ENCODE measurements at places on chromosomes 5 and 9. TPM values are rescaled to one million over a fixed set of nuclear protein-coding genes. Genes with fewer than 3 reads are reported as not detected.

Gene SLC36A3
- total RNA-seq = not detected

Gene GABRA1
- not detected for total RNA-seq

Gene PCDHGB4
- 3.1 TPM for total RNA-seq

Gene PSD2
- total RNA-seq = not detected

Gene TMEM174
- total RNA-seq = not detected

Gene PCDHGA12
- total RNA-seq = 8.2 TPM

Gene C9orf50
- total RNA-seq = not detected

Gene NFIB
- total RNA-seq = 0.85 TPM

GRCh38 chr5:82320966-82321365 is 42.8 kb upstream of the RPS23 start:
- H3K4me1 ChIP-seq = 0 out of 2 replicates have a peak, but pooled peaks cover 4% of the 10 kb centered on the region
- no peaks in the 10 kb centered on the region for H3K36me3 ChIP-seq
- no peak overlapping the region for H3K27ac ChIP-seq
- peak; percentile 8 for DNase-seq
- peaks cover 5% of the 10 kb centered on the region for H3K27me3 ChIP-seq
- no peak overlapping the region for H3K4me3 ChIP-seq

DNA sequence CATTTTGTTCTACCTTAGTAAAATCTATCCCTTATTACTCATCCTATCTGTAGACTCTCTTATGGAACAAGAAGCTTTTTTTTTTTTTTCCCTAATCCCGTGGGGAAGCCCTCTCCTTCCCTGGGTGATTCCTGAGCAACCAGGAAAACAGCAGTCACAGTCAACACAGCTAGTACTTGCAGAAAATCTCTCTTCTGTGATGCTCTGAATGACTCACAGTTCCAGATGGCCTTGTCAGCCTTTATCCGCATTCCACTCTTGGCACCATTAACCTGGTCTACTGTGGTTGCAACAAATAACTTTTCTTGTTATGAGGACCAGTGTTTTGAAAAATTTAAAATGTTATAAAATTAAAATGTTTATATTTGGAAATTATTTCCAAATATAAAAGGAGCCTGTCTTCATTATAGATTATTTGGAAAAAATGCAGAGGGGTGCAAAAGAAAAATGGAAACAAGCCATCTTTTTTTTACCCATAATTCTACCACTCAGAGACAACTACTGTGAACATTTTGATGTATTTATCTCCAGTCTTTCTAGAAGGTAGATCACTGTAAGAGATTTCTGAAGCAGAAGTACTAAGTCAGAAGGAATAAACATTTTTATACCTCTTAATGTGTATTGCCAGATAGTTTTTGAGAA is 486.7 kb downstream of the RAB3C start:
- no peak overlapping the region for H3K4me3 ChIP-seq
- H3K27me3 ChIP-seq = peaks cover 1% of the 10 kb centered on the region
- peak; percentile 89 for DNase-seq
- peak overlapping the region; percentile 80 for H3K27ac ChIP-seq

DNA sequence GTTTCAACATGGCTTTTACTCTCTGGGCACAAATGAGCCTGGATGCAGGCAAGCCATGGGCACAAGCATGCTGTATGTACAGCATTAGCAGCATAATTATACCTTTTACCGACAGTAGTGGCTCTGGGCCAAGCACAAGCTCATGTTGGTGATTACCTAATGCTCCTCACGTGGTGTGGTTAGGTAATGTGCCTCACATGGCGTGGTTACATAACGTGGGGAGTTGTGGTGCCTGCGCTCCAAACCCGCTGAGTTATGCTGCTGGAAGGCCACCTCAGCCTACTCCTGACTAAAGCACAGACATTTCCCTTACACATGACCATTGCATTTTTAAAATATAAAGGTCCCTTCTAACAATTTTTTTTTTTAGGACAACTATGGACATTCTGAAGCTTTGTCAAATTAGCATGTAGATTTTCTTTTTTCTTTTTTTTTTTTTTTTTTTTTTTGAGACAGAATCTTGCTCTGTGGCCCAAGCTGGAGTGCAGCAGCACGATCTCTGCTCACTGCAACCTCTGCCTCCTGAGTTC is 794.0 kb downstream of the EFNA5 start:
- DNase-seq = no peak
- H3K27me3 ChIP-seq = peaks cover 2% of the 10 kb centered on the region
- H3K36me3 ChIP-seq = no peaks in the 10 kb centered on the region

DNA sequence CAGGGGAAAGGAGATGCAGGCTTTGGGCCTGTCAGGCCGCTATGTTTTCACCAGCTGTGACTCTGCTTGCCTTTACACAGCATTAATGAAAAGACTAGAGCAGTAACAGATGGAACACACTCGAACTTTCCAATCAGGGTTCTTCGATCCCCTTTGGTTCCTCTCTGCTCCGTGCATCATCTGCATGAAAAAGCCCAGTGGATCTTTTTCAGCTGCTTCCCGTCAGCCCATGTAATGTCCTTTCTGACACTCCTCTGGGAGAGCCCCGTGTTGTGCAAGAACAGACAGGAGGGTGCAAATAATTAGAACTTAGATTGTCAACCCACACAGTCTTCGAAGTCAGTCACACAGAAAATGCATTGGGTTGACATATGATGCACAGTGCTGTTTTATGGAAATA is 448.9 kb upstream of the ZNF462 start:
- no peak for DNase-seq
- H3K36me3 ChIP-seq = no peaks in the 10 kb centered on the region
- H3K4me1 ChIP-seq = no peaks in the 10 kb centered on the region
- H3K27ac ChIP-seq = no peak overlapping the region

GRCh38 chr9:128206916-128207910 is 4.0 kb downstream of the DNM1 start:
- H3K4me1 ChIP-seq = peaks cover 46% of the 10 kb centered on the region
- no peak overlapping the region for H3K27ac ChIP-seq
- no peak overlapping the region for H3K4me3 ChIP-seq
- no peaks in the 10 kb centered on the region for H3K27me3 ChIP-seq
- DNase-seq = no peak

DNA sequence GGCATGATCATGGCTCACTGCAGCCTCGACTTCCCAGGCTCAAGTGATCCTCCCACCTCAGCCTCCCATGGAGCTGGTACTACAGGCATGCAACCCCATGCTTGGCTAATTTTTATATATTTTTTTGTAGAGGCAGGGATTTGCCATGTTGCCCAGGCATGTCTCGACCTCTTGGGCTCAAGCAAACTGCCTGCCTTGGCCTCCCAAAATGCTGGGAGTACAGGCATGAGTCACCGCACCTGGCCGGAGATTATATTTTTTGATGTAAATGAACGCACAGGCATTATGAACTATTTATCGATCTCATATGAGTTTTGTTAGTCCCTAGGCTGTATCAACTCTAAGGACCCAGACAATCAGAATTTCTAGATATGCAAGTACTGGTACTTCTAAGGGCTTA is 25.5 kb upstream of the CEP120 start:
- no peak overlapping the region for H3K4me3 ChIP-seq
- peaks cover 2% of the 10 kb centered on the region for H3K27me3 ChIP-seq
- H3K4me1 ChIP-seq = no peaks in the 10 kb centered on the region
- no peak overlapping the region for H3K27ac ChIP-seq
- H3K36me3 ChIP-seq = no peaks in the 10 kb centered on the region
- DNase-seq = no peak

DNA sequence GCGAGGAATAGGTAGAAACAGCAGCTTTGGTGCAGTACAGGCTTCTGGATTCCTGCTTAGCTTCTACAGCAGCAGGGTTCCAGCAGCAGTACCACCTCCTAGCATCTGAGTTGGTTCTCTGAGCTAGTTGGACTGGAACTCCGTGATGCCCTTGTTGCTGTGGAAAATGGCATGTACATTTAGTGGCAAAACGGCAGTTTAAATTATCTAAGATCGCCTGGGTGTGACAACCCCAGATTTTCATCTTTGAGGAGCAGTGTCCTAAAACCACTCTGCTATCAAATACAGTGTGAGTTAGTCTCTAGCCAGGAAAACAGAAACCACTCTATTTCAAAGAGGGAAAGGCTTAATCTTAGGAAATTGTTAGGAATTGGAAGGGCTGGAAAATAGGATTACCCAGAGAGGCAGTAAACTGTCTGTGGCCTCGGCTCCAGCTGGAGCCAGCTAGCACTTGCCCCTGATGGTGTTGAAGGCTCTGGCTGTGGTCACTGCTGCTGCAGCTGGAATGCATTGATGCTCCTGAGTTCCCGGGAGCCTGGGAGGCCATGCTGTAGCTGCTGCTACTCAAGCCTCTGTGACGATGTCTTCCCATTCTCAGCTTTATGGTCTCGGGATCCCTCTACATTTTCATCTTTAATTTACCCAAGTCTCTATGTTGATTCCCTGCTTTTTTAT is 29.4 kb downstream of the RAD23B start:
- no peaks in the 10 kb centered on the region for H3K27me3 ChIP-seq
- DNase-seq = peak; percentile 24
- H3K4me3 ChIP-seq = no peak overlapping the region
- H3K36me3 ChIP-seq = peaks cover 68% of the 10 kb centered on the region

GRCh38 chr5:10283927-10284635 is 23.6 kb downstream of the CMBL start:
- peak; percentile 55 for DNase-seq
- peaks cover 30% of the 10 kb centered on the region for H3K4me1 ChIP-seq
- peaks cover 13% of the 10 kb centered on the region for H3K36me3 ChIP-seq
- H3K4me3 ChIP-seq = no peak overlapping the region
- peaks cover 3% of the 10 kb centered on the region for H3K27me3 ChIP-seq
- H3K27ac ChIP-seq = peak overlapping the region; percentile 49

- no peak for DNase-seq
- peaks cover 26% of the 10 kb centered on the region for H3K4me1 ChIP-seq
- no peak overlapping the region for H3K4me3 ChIP-seq
Measured at GRCh38 chr5:150103678-150104549, 17.6 kb upstream of the CSF1R start.

DNA sequence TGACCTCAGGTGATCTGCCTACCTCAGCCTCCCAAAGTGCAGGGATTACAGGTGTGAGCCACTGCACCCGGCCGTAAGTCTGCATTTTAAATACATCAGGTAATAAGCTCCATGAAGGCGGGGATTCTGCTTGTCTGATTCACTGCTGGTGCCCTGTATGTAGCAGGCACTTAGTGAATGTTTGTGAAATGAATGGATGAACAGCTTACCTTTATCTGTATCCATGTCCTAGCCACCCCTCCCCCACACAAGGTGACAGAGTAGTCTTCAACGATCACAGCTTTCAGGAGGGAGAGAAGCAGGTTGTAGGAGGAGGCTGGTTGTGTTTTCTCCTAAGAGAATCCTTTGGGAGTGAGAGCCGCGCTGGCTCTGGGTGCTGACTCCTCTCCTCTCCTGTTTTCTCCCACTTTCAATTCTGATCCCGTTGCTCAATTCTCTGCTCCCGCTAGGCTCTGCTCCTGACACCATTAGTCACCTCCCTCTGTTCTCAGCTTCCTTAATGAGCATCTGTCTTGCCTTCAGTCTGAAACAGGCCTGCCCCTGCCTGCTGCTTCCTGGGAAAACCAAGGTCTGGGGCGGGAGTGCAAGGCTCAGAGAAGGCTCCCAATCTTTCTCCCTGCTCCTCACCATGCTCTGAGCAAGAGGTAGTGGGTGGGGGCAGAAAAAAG is 88.8 kb upstream of the CTNNA1 start:
- H3K27ac ChIP-seq = no peak overlapping the region
- peaks cover 28% of the 10 kb centered on the region for H3K27me3 ChIP-seq
- no peak overlapping the region for H3K4me3 ChIP-seq
- DNase-seq = peak; percentile 21
- no peaks in the 10 kb centered on the region for H3K36me3 ChIP-seq

DNA sequence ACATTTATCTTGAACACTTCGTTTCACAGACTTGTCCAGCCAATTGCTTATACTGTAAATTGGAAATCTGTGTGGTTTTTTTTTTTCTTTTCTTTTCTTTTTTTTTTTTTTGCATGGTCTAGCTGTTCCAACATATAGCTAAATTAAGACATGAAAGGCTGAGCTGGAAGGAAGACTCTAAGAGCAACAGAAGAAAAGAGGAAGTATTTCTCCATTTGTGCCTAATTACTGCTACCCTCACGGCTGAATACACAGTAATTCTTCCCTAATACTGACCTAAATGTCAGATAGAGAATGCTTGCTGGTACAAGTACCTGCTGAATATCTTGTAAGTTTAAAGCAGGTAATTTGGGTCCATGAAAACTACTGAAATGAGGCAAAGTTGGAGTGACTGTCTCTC is 11.0 kb upstream of the HAPLN1 start:
- H3K36me3 ChIP-seq = no peaks in the 10 kb centered on the region
- H3K4me3 ChIP-seq = no peak overlapping the region
- no peak overlapping the region for H3K27ac ChIP-seq
- no peak for DNase-seq
- no peaks in the 10 kb centered on the region for H3K27me3 ChIP-seq
- peaks cover 9% of the 10 kb centered on the region for H3K4me1 ChIP-seq

GRCh38 chr5:147857302-147858129 is 21.0 kb upstream of the SCGB3A2 start:
- H3K27ac ChIP-seq = no peak overlapping the region
- peak; percentile 56 for DNase-seq
- no peaks in the 10 kb centered on the region for H3K36me3 ChIP-seq
- H3K4me1 ChIP-seq = no peaks in the 10 kb centered on the region

GRCh38 chr5:133531594-133531993 is 80.7 kb downstream of the FSTL4 start:
- no peak for DNase-seq
- no peak overlapping the region for H3K4me3 ChIP-seq
- H3K36me3 ChIP-seq = no peaks in the 10 kb centered on the region
- H3K27ac ChIP-seq = no peak overlapping the region
- peaks cover 5% of the 10 kb centered on the region for H3K27me3 ChIP-seq

- peaks cover 45% of the 10 kb centered on the region for H3K36me3 ChIP-seq
- peaks cover 58% of the 10 kb centered on the region for H3K4me1 ChIP-seq
- DNase-seq = no peak
- peak overlapping the region; percentile 41 for H3K4me3 ChIP-seq
- H3K27ac ChIP-seq = peak overlapping the region; percentile 2
Measured at GRCh38 chr9:21970800-21971640, 23.2 kb downstream of the CDKN2A start.

- no peaks in the 10 kb centered on the region for H3K36me3 ChIP-seq
- peak overlapping the region; percentile 71 for H3K4me3 ChIP-seq
- no peaks in the 10 kb centered on the region for H3K27me3 ChIP-seq
- DNase-seq = peak; percentile 93
- peak overlapping the region; percentile 94 for H3K27ac ChIP-seq
- H3K4me1 ChIP-seq = peaks cover 59% of the 10 kb centered on the region
Measured at GRCh38 chr5:40551496-40552491, 127.9 kb upstream of the PTGER4 start.

Measured in HFFc6 (cell line).